ENCODE measurements at places on chromosomes 2 and 18.

DNA sequence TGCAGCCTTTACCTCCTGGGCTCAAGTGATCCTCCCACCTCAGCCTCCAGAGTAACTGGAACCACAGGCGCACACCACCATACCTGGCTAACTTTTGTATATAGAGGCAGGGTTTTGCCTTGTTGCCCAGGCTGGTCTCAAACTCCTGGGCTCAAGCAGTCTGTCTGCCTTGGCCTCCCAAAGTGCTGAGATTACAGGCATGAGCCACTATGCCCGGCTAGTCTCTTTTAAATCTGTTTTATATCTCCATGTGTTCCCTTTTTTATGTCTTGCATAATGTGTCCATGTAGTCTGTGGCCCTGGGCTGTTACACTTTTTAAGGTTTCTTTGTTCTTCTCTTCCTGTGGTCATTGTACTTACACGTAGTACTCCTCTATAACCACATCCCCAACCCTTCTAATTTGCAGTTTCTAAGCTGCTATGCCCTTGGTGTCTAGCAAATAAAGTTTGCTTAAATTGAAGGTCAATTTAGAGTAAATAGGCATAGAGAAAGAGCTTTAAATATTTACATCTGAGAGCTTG is 168.2 kb downstream of the MCFD2 start:
- DNase-seq, result no peak

DNA sequence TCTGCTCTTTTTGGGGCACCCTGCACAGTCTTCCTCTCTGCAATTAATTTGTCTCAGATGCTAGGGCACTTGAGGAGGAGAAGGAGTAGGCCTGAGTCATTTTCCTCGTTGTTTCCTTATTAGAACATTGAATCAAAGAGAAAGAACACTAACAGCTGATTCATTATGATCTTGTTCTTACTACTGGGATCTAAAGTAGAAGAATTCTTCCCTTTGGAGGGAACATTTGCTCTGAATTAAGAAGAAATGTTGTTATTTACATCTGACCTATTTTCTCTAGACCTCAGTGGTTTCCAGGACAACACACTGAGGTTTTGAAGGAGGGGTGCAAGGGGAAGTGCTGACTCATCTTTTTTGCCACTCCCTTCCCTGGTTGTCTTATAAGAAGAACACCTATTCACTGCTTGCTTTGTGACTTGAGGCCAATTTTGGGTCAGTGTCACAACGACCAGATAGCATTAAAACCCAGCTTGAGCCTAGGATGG is 24.3 kb upstream of the STAT1 start:
- DNase-seq, result no peak

DNA sequence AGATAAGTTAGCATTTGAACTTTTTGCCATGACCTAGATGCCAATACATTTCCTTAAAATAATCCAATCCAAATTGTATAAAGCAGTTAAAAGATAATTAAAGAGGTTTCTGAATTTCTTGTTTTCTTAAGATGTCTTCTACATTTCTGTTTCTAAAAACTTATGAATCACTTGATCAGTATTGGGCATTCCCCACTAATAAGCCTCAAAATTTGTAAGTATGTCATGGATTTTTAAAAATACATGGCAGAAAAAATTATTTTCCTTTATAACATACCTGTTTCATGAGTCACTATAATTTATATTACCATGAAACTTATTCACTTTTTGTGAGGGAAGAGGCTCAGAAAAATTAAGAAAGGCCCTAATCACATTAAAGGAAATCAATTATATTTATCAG is 90.3 kb upstream of the TFPI start:
- DNase-seq, result no peak

DNA sequence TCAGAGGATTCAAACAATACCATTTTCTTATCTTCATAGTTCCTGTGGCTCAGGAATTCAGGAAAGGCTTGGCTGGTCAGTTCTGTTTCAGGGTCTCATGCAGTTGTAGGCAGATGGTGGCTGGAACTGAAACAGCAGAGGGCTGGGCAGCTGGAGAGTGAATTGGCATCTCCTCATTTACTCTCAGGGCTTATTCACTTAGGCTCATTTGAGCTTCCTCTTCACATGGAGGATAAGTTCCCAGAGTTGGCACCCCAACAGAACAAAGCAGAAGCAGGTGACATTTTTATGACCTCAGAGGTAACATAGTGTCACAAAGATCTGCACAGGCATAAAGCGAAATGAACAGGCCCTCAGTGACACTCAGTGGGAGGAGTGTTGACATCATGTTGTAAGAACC is 66.1 kb downstream of the RBBP8 start:
- no peak for DNase-seq

GRCh38 chr2:176821350-176821749 is 391.2 kb upstream of the HNRNPA3 start:
- no peak for DNase-seq

- DNase-seq, result no peak
These were observed 112.4 kb downstream of the CYRIA start for GRCh38 chr2:16553226-16553625.

- no peak for DNase-seq
These were observed 38.2 kb downstream of the CASP8 start for GRCh38 chr2:201298462-201299052.

- no peak for DNase-seq
These were observed 136.6 kb upstream of the EPC2 start for GRCh38 chr2:148507970-148508369.

- DNase-seq, result peak; percentile 54
These were observed 1.3 kb downstream of the BCL2 start for GRCh38 chr18:63317982-63318888.

DNA sequence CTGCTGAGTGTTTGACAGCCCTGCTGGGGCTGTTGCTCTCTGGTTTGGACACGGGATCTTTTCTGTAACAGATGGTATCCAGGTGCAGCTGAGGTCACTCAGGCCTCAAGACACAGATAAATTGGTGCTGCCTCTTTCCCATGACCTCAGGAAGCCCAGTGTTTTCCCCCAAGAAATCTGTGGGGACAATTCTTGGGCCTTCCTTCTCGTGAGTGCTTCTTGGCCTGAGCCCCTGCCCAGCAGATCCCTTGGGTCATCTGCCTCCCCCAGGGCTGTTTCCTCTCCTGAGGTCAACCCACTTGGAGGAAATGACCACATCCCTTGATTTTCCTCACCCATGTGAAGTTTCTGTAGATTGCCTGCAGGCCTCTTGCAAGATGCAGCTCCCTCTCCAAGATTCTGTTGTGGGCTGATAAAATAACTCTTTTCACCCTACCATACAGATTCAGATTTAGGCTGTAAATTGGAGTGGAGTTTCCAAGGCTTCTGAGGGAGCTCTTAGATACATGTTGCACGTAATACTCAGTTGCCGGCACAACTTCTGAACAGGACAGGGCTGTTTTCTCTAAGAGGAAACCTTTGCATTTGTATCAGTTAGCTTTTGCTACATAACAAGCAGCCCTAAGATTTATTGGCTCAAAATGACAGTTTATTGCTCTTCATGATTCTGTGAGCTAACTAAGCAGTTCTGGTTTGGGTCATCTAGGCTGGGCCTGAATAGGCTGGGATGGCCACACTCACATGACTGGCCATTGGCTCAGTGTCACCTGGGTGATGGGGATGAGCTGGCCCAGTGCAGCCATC is 13.1 kb downstream of the ZAP70 start:
- DNase-seq, result no peak

- no peak for DNase-seq
These were observed 84.6 kb downstream of the SMAD7 start for GRCh38 chr18:48866028-48866733.

DNA sequence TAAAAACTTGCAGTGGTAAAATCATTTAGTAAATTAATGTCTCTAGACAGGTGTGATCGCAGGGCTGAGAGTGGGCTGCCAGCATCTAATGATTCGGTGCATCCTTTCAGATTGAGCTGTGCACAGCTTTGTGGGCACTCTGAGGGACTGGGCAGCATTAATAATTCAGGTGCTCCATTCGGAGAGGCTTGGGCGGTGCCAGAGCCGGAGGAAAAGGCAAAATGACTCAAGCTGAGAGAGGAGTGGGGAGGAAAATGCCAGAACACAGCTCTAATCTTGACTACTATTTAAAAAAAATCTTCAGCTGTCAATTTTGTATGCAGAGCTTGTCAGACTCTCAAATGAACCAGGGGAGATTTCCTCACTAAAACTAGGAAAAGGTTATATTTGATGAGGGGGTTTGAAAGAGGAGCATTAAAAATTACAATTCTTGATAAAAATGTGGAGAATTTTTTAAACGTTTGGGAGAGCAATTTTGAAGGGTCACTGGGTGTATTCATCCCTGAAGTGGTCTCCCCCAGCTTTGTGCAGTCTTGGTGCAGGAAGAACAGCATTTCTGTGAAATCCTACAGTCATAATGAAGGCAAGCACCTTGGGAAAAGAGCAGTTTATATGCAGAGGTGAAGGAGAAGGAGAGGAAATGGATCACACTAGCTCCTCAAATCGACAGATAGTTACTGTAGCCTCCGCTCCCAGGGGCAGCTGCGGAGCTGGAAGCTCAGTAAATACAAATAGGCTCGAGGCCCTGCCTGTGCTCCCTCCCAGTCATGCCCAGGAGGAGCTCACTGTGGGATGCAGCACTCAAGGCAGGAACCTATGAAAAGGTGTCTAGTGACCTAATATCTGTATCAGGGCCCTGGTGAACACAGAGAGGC is 535.4 kb upstream of the RAB6C start:
- no peak for DNase-seq

GRCh38 chr18:51192696-51193095 is 4.8 kb downstream of the MEX3C start:
- DNase-seq, result no peak

- DNase-seq, result no peak
These were observed 93.5 kb downstream of the VWA3B start for GRCh38 chr2:98180456-98180855.

DNA sequence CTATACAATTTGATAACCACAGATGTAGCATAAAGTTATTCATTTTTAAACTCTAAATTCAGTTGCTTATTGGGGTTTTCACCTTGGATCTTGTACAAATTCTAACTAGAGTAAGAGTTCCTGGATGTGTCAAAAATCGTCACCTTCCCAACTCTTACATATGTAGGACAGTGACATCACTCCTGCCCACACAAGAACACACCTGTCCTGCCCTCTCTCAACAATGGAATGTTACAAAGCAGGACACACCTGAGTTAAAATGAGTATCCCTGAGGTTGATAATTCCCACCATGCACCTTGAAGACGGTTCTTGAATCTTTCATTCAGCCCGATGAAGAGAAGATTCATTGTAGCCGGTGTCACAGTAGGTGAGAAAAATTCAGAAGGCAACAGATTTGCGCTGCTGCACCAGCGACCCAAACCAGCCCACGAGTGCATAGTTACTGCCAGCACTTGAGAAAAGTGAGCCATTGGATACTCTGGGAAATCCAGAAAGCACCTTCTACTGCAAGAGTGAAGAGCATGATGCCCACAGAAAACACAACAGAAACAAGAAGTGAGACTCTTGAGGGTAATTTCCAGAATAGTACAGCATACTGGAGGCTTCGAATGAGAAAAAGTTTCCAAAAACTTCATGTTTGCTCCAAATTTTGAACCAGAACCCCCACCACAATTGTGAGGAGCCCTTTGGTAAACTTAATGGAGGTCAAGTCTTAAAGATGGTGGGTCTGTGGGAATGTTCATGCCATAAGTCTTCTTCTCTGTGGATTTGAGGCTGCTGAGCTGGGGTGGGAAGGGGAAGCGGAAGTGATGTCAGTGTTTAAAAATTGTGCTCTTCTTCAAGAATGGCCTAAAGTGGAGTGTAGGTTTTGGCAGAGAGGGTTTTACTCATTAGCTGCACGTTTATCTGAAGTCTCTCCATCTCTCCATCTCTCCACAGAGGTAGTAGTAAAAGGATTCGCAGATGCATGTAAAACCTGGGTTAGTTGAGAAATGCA is 34.7 kb upstream of the ADAM23 start:
- DNase-seq, result no peak

DNA sequence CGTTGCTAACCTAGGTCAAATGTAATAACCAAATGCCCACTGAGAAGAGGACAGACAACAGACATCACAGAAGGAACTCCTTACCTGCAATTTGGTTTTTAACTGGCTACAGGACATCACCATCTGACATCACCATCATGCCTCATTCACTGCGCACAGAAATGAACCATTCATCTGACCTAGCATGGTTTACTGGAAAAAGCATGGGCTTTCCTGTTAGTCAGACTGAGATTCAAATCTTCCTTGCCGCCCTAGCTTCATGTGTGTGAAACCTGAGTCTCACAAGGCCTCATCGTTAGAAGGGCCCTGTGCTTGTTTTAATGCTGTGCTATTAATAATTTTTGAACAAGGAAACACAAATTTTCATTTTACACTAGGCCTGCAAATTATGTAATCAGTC is 1.1 kb upstream of the HIBCH start:
- DNase-seq, result no peak

DNA sequence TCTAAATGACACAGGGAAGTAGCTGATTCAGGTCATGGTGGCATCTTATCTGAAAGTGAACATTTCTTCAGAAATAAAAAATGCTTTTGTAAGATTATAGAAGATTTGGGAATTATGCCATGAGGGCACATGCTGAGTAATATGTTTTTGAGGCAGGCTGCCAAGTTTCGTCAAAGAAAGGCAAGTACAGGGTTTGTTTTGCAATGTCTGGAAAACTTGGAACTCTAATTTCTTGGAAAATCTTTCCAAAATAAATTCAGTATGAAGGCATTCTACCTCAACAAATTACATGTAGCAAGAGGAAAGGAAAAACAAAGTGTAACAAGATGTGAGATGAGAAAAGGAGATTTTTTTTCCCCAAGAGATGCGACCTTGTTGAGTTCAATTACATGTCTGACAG is 167.7 kb downstream of the PLCL1 start:
- no peak for DNase-seq

DNA sequence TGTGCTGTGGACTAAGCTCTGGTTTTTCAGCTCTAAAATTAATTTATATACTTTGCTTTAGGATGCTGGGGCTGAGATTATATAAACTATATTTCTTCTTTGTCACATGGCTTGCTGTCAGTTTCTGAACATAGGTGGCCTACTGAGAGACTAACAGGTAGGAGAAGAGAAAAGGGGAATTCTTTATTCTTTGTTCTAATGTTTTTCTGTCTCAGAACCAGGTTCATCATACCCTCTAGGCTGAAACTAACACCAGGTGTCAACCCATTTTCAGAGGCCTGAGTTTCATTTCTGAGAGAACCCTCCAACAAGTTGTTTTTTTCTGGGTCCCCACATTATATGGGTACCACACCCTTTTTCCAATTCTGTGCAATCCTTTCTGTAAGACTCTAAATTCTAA is 843.6 kb downstream of the TRIB2 start:
- DNase-seq, result no peak

- DNase-seq, result no peak
These were observed 267.0 kb downstream of the MREG start for GRCh38 chr2:215746226-215746886.

GRCh38 chr2:162143969-162144368 is 8.1 kb downstream of the GCG start:
- DNase-seq, result no peak

- no peak for DNase-seq
These were observed 173.5 kb upstream of the AGAP1 start for GRCh38 chr2:235320326-235320725.

GRCh38 chr18:77785415-77785975 is 535.8 kb downstream of the GALR1 start:
- DNase-seq, result no peak

GRCh38 chr18:46097431-46097800 is 680 bp downstream of the ATP5F1A start:
- DNase-seq, result no peak
